A172 (cell line): ENCODE measurements at places on chromosomes 3 and 15.
A peak's percentile ranks its signal among the peaks of the same experiment; 100 is the strongest.

GRCh38 chr15:61309031-61309511, 80.0 kb upstream of the RORA start:
- no peak for DNase-seq

GRCh38 chr3:37897763-37898162, 36.1 kb downstream of the CTDSPL start:
- DNase-seq: no peak

DNA sequence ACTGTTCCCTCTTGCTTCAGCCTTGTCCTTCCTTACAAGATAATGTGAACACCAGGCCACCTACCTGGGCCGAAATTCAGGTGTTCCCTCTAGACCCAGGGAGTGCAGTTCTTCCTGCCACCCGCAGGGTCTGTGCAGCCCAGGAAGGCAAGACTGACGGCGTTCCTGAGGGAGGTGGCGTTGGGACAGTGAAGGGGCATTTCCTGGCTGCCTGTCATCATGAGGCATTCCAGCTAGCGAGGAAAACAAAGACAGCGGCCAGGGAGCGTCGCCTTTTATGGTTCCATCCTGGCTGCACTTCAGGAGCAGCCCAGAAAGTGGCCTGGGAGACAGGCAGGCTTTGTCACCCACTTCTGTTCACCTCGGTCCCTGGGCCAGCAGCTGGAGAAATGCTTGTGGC, 84.8 kb upstream of the WNT5A start:
- DNase-seq: peak; percentile 4

DNA sequence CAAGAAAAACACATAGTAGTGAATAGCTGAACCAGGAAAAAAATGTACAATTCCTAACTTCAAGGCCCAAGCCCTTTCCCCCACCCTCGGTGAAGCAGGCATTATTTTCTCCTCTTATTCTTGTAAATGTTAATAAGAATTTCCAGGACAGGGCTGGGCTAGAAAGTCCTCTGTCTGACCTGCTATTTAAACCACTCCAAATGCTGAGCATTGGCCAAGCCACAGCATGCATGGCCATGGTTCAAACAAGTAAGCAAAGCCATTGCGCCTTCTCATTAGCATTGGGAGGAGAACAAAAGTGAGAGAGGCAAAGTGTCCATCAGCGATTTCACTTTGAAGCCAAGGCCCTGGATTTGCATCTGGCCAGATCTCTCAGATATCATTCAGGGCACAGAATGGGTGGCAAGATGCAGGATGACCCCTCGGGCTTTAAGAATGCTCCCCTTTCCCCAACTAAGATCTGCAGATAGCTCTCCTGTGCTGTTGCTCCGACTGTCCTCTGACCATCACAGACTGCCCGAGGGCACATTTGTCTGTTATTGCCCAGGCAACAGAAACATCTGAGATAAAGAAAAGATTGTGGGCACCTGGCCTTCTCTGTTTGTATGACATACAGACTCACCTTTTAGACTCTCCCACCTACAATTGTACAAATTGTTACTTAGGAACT, 46.3 kb downstream of the CEMIP start:
- no peak for DNase-seq

GRCh38 chr3:89261673-89262072, 154.3 kb downstream of the EPHA3 start:
- no peak for DNase-seq

- DNase-seq: peak; percentile 90
Observed at GRCh38 chr3:55750525-55750924, 263.4 kb upstream of the WNT5A start.

DNA sequence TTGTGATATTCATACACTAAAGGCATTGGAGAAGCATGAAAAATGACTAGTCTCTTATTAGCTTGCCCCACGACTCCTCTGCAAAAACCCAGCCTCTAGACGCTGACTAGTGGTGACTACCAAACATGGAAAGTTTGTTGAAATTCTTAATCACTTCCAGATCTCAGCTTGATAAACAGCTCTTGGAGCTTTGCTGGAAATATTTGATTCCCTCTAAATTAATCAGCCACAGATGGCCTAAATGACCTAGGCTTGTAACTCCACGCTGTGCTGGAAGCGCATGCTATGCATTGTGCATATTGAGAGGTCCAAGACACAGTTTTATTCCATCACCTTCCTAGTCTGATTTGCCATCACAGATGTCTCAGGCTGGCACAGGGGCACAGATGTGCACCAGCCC, 244.7 kb upstream of the ST8SIA2 start:
- no peak for DNase-seq

DNA sequence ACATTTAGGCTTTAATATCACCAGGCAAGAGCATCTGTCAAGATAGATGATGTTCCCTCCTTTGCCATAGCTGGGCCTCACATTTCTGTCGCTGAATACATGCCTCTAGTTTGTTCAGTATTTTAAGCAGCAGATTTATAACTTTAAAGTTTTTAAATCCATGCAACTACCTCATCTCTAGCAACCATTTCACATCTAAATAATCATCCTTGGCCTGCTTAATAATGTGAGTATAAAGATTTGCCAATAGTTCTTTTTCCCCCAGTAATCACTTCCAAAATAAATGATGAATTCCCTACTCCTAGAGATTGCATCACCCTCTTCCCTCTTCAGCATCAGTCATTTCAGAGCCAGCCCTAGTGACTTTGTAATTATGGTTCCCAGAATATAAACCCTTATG, 36.2 kb upstream of the FILIP1L start:
- DNase-seq: no peak

DNA sequence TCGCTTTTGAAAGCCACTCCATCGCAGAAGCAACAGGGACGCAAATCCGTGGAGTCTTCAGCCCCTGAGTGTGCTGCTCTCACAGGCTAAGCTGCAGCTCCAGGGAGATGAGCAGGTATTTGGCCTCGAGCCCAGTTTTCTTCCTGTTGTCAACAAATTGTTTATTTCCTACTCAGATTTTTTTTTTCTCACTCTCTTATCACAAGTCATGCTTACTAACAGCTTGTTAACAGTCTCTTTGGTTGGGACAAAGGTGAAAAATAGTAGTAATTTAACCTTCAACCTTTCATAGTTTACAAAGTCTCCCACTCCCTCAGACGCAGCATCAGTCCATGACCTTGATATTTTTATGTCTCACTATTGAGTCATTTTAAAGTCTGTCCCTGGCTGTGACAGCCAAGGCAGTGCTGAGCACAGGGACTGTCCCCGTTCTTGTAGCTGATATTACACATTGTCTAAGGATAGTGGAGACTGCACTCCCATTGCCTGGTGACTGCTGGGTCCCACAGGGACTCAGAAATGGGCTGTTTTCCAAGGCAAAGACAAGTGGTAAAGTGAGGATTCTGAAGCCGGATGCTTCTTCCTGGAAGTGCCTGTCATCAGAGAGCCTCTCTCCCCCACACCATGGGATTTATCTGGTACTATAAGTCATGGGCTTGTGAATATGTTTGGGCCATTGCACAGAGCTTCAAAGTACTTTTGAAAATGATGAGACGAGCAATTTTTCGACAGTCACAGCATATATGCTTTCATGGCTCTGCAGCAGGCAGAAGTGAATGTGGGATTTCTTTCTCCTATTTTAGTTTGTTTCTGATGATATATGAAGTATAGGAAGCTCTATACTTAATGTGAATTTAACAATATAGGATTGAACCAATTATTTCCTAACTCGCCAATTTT, 59.8 kb upstream of the UNC13C start:
- no peak for DNase-seq

DNA sequence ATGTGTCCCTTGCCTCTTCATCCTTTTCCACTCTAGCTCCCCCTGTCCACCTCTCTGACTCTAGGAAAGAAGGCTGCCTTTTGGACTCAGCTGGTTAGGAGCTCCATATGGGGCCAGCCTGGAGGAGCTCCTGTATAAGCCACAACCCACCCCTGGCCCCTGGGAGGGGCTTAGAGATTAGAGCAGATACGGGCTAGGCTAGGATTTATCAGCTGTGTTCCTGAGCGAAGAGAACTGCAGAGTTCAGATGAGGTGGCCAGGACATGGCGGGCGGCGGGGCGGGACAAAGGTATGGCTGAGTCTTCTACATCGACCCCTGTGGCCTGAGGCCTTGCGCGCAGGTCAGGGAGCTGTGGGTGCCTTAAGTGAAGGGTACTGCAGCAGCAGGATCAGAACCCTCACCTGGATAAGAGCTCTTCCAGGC, 7.9 kb downstream of the NBEAL2 start:
- DNase-seq: no peak

DNA sequence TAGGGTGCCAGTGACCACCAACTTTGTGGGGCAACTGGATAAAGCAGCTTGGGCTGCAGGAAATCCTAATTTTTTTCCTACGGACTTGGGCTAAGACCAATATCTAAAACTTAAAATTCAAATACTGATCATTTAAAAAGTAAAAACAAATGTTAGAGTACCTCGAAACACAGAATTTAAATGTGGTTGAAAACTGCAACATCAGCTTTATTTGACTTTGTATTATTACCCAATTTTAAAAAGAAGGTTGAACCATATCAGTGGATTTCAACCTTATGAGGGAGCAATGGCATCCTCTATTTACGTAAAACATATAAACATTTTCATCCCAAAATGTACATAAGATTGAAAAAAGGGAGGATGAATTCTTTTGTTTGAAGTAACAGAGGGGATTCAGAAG, 26.2 kb downstream of the CFAP20DC start:
- DNase-seq: no peak

DNA sequence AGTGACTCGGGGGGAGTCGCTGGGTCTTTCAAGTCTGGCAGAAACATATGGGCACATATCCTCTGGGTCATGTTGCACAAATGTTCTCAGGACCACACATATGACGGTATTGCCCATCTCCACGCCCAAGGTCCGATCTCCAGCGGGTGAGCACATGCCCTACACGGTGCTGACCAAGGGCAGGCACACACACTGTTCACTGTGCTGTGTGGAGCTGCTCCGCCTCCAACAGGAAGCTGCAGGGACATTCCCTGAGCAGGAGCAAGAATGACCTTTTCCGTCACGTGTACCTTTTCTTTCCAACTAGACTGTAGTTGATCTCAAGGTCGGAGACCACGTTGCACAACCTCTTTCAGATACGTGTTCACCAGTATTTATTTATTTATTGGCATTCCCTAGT, 41.7 kb upstream of the B3GNT5 start:
- DNase-seq: no peak

- DNase-seq: no peak
Observed at GRCh38 chr3:195410546-195410945, 32.3 kb downstream of the ACAP2 start.

DNA sequence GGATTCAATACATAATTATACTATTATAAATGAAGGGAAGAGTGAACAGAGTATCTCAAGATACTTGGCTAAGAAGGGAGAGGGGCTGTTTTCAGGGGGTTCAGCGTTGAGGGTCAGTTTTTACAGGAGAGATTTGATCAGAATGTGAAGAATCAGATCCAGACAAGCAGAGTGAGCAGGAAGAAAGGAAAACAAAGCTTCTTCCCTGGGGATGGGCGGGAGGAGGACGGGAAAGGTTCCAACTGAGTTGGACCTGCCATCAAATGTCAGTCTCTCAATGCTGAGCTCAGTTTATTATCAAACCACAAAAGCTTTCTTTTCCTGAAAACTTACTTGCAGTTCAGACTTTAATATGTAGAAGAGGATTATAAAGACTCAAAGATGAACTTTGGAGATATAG, 6.0 kb upstream of the MELTF start:
- DNase-seq: no peak

- DNase-seq: no peak
Observed at GRCh38 chr3:123156276-123156995, 45.3 kb upstream of the SEC22A start.

- peak; percentile 14 for DNase-seq
Observed at GRCh38 chr3:174218016-174218415, 641.1 kb upstream of the NAALADL2 start.

GRCh38 chr3:172061724-172062184, 22.4 kb downstream of the FNDC3B start:
- no peak for DNase-seq
